OCI-LY7 (cell line): ENCODE measurements at places on chromosomes 4 and X.

GRCh38 chrX:18677161-18677869, 5.4 kb upstream of the RS1 start:
- DNase-seq, result no peak

GRCh38 chr4:14800977-14801376, 201.3 kb upstream of the CPEB2 start:
- no peak for DNase-seq

DNA sequence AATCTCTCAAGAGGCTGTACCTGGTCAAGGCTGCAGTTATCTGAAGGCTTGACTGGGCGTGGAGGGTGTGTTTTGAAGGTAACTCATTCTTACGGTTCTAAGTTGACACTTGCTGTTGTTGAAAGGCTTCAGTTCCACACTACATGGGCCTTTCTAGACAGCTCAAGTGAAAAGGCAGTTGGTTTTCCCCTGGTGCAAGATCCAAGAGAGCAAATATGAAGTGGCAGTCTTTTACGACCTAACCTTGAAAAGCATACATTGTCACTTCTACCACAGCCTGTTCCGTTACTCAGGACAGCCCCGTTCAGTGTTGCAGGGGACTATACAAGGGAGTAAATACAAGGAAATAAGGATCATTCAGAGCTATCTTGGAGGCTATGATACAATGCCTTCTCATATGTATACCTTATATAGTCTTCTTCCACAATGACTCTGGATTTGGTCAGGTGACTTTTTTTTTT, 46.2 kb downstream of the PDS5A start:
- DNase-seq, result no peak

DNA sequence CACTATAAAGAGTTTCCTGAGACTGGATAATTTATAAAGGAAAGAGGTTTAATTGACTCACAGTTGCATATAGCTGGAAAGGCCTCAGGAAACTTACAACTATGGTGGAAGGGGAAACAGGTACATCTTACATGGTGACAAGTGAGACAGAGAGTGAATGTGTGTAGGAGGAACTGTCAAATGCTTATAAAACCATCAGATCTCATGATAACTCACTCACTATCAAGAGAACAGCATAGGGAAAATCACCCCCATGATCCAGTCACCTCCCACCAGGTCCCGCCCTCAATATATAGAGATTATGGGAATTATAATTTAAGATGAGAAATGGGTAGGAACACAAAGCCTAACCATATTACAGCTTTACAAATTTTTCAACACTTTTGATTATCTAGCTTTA, 266.0 kb downstream of the DTHD1 start:
- DNase-seq, result no peak

- no peak for DNase-seq
Measured at GRCh38 chr4:87832669-87833068, at the start of gene MEPE. TSS of gene MEPE (plus strand) at chr4:87832969. CDS start at chr4:87834715, 1,746 bp downstream.

DNA sequence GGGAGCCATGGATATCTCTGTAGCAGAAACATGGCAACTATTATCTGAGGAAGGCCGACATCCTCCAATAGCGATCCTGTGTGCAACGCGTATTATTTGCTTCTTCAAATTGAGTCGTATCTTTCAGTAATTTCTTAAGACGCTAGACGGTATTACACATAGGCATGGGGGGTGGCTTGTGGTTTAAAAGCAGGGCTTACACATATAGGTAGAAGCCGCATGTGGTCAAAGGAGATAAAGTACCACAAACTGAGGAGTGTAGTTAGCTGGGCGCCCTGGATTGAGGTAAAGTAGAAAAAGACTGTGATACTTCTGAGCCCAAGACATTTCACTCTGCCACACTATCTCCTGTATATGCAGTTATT, 94.6 kb downstream of the SORBS2 start:
- DNase-seq, result no peak

DNA sequence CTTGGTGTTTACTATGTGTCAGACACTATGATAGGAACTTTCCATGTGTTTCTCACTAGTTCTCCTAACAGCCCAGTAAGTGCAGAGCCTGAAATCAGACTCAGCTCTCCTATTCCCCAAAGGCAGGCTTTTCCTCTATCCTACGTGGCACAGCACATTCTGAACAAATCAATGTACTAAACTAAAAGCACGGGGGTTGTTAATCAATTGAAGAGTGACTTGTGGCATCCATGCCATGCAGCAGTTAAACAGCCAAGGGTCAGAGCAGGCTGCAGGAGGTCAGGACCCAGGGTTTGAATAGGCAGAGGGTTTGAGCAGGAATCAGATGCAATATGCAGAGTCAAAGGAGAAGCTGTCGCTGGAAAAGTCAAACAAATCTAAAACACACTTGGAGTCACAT, 289.7 kb upstream of the LDB2 start:
- no peak for DNase-seq

DNA sequence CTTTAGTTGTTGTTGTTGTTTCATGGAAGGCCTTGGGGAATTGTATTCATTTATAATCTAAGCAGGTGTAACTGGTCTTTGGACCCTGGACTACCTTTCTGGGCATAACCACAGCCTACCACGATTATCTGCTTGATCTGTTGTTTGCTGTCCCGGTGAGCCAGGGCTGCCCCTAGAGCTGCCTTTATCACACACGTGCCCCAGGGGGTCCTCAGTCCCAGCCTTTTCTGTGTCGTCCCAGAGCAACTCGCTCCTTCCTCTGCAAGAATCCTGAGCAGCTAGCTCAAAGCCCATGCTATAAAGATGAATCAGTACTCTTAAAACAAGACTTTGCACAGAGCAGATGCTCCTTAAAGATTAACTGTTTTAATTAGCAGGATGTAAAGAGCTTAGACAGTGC, 273.2 kb downstream of the EVC2 start:
- DNase-seq, result no peak
